Urothelium cell line (cell line): ENCODE measurements at places on chromosomes 3 and 15.

DNA sequence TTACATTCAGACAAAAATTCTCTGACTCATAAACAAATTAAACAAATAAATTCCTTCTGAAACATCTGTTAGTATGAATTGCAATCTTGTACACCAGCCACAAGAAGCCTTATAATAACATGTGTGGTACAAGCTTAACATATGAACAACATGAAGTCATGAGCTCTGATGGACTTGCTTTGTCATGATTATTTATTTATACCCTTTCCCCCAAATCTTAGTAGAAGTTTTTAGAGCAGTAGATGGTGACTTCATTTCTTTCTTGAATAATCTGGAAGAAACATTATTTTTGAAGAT is 633.4 kb downstream of the EPHA3 start:
- no peak for DNase-seq

GRCh38 chr15:70974004-70974832 is 81.6 kb downstream of the LRRC49 start:
- DNase-seq: peak; percentile 14

DNA sequence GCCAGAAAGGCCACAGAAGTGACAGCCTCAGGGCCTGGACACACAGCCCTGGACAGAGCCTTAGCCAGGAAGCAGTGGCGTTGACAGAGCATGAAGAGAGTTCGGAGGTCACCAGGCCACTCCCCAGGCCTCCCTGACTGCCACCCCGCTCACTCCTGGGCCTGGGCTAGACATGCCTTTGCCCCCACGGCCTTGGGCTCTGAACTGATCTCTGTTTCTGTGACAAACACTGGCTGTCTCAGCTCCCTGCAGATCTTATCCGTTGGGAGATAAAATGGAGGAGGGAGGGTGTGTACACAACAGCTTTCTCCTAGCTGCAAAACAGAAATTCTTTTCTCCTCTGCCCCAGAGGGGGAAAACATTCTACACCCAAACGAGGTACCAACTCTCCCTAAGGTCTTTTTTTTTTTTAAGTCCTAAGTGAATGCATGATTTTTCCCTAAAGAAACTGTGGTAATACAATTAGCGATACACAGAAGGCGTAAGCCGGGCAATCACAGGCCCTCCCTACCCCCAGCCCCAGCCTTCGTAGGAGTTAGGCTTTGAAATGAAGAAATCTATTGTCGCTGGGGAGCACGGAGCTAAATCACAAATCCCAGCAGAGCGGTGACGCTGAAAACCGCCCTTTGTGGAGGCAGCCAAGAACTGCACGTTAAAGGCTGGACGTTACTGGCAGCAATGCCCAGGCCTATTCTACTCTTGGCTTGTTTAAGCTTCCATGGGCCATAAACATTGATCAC is 45.0 kb downstream of the SRGAP3 start:
- no peak for DNase-seq

DNA sequence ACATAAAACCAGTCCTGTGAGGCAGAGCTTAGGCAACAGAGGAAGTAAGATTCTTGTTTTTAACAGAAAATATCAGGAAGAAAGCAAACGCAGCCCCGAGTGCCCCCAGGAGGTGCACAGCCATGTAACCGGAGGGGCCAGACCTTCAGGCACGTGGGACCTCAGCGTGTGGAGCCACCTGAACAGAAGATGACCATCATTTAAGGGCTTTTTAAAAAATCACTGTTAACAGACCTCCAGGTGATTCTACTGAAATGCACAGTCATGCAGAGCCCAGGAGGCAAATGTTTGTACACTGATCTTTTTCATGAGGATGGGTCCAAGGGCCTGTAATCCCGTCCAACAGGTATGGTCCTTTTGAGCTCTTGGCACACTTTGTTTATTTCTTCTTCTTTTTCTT is 38.8 kb downstream of the SPG21 start:
- DNase-seq: no peak

- DNase-seq: no peak
Measured at GRCh38 chr15:48411971-48412591, 80.9 kb downstream of the DUT start.

- peak; percentile 17 for DNase-seq
Measured at GRCh38 chr3:143601723-143602484, 246.4 kb downstream of the SLC9A9 start.

- DNase-seq: no peak
Measured at GRCh38 chr15:26391567-26392194, 381.2 kb downstream of the GABRB3 start.

DNA sequence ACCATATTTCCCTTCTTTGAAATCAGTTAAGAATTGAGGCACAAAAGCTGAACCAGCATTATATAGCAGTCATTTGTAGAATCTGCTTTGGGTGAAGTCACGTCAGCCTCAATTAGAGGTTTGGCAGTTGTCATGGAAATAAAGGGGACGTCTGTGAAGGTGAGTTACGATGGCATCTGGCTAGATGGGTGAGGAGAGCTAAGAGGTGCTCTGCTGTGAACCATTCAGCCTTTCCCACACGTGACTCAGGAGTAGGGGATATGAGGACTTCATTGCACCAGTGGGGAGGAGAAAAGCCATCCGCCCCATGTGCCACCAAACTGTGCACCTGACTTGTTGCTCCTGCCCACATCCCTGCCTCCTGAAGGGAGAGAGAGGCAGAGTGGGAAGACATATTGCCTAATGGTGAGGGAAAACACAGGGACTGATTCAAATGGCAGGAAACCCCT is 2.8 kb upstream of the C15orf40 start:
- DNase-seq: no peak

- DNase-seq: no peak
Measured at GRCh38 chr3:30435861-30436331, 170.5 kb upstream of the TGFBR2 start.

GRCh38 chr3:154792828-154793227 is 287.3 kb upstream of the MME start:
- DNase-seq: no peak

DNA sequence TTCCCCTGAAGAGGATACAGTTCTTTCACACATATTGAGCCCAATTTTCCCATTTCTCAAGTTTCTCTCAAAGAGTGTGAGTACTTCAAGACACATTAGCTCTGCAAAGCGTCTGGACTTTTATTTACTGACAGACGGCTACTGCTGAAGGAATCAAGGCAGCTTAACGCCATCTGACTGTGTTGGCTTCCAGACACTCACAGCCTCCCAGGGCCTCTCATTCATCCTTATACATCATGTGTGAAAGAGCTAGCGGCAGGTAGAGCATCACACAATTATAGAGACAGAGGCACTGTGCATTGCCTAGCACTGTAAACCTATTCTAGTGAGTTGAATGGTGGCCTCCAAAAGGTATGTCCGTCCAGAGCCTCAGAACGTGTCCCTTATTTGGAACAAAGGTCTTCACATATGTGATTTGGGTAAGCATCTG is 284.1 kb upstream of the STT3B start:
- no peak for DNase-seq

- no peak for DNase-seq
Measured at GRCh38 chr3:82739390-82739789, 977.9 kb upstream of the GBE1 start.

- no peak for DNase-seq
Measured at GRCh38 chr3:152385761-152386160, 117.0 kb downstream of the MBNL1 start.

- no peak for DNase-seq
Measured at GRCh38 chr3:4719046-4719501, 225.9 kb downstream of the ITPR1 start.
